ENCODE measurements at places on chromosomes 4 and X.

DNA sequence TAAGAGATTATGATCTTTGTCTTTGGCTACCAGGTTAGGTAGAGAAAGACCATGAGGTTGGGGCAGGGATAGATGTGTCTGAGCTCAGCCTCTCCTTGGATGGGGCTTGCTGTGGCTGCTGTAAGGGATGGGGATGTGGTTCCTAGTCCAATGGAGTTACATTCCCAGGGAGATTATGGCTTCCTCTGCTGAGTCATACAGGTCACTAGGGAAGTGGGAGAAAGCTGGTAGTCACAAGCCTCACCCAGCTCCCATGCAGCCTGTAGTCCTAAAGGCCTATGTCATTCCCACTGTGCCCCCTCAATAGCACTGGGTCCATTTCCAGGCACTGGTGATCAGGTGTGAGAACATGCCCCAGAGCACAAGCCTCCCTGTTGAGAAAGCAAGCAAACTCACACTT, 70.6 kb upstream of the CENPE start:
- DNase-seq, result no peak

DNA sequence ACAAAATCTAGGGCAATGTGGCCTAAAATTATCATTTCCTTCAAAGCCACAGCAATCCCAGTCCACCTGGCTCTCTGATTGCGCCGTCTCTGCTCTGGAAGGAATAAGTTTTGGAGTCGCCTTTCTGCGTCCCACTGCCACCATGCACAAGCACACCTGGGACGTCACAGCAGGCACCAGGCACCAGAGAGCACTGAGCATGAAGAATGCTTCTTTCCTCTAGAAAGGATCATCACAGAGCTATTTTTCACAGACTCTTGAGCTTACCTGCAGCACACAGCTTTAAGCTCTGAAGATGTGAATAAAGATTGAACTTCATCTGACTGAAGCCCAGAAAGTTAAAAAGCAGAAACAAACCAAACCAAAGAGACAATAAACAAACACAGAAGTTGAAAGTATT, 170.0 kb upstream of the PPARGC1A start:
- DNase-seq, result no peak

GRCh38 chrX:10112510-10112909, 44.3 kb upstream of the CLCN4 start:
- no peak for DNase-seq

GRCh38 chr4:136526517-136526916, 1005.8 kb downstream of the PCDH18 start:
- no peak for DNase-seq

GRCh38 chrX:40272141-40272540, 174.4 kb upstream of the BCOR start:
- DNase-seq, result no peak

GRCh38 chr4:26813698-26814097, 46.9 kb upstream of the STIM2 start:
- no peak for DNase-seq

GRCh38 chr4:94880956-94881355, 123.2 kb downstream of the BMPR1B start:
- DNase-seq, result no peak

GRCh38 chr4:159735281-159736207, 632.7 kb downstream of the RAPGEF2 start:
- no peak for DNase-seq

DNA sequence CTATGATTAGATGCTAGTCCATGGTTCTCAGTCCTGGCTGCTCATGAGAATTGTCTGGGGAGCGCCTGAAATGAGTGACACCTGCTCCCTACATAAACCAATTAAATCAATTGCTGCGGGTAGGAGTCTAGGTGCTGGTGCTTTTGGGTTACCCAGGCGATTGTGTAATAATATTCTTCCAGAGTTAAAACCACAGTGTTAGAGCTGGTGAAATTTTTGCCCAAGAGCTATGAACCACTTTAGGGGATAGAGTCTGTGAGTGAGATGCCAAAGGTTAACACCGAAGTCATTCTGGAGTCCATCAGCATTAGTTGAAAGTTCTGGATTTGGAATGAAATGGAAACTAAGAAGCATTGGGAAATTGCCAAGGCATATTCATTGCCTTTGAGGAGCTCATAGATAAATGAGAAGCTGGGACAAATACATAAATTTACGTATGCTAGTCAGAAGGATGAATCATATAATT, 15.3 kb downstream of the PDK3 start:
- no peak for DNase-seq

GRCh38 chr4:123984886-123985285, 588.3 kb downstream of the SPRY1 start:
- no peak for DNase-seq

GRCh38 chr4:77310931-77311330, 153.9 kb downstream of the CCNG2 start:
- no peak for DNase-seq

GRCh38 chr4:7073526-7074390, 5.9 kb upstream of the GRPEL1 start:
- DNase-seq, result peak; percentile 71

- DNase-seq, result no peak
Observed at GRCh38 chr4:137661693-137662092, 129.4 kb upstream of the PCDH18 start.

DNA sequence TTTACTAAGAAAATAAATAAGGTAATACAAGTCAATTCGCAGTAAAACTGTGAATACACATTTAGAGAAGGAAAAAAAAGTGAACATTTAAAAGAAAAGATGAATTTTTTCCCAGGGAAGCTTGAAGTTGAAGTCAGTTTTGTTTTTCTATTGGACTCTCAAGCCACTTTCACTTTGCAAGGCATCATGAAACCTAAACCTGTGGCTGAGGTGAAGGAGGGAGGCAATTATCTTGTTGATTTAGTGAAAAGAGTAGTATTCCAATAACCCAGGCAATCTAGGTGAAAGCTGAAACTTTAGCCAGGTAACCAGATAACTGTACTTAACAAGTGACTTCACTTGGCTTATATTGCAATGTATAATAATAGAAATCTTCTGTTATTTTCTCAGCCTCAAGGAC, 138.6 kb downstream of the HDX start:
- DNase-seq, result no peak

GRCh38 chrX:104668550-104668949, 102.6 kb downstream of the IL1RAPL2 start:
- DNase-seq, result peak; percentile 25

DNA sequence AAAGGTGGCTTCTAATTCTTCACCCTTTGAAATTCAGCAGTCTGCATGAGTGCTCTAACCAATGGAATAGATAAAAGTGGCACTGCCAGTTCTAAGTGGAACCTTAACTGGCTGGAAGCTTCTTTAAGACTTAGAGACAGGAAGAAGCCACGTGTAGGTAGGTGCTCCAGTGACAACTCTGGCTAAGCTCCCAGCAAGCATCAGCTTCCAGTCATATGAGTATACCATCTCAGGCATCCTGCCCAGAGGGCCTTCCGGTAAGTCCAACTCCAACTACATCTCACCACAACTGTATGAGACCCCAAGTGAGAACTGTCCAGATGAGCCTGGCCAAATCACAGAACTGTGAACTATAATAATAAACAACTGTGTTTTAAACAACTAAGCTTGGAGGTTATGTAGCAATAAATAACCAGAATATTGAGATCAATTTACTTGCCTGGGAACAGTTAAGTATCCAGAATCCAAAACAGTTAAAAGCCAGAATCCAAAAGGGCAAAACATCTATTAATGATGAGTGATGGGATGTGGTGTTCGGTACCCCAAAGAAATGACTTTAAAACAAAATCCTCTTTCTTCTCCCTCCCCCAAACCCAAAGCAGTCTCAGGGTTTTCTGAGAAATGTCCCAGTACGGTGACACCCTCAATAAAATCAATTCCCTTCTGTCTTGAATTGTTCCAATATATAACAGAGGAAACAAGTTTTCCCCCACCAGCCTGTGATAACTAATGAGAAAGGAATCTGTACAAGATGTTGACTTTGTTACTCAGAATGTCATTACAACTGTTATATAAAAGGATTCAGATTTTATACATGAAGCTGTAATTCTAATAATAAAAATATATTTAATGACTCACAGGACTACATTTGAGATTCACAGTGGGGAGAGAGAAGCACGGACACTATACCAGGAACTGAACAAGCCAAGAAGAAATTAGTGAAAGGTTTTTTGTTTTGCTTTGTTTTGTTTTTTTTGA, 4.2 kb downstream of the TSPAN5 start:
- DNase-seq, result no peak

DNA sequence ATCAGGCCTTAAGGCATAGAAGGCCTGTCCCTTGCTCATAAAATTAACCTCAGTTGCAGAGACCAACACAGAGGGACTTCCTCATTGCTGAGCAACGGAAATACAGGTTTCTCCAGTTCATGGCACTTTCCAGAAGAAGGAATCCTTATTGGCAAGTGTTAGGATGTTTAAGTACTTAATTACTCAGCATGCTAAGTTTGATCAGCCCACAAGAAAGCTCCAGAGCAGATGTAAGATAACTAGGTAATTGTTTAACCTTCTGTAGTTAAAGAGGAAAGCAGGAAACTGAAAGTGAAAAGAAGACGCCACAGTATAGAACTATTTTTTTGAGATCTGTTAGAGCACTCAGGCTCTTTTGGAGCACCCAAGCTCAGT, 33.5 kb downstream of the SMS start:
- DNase-seq, result no peak

GRCh38 chrX:15675490-15675921, 10.9 kb upstream of the CLTRN start:
- peak; percentile 88 for DNase-seq

DNA sequence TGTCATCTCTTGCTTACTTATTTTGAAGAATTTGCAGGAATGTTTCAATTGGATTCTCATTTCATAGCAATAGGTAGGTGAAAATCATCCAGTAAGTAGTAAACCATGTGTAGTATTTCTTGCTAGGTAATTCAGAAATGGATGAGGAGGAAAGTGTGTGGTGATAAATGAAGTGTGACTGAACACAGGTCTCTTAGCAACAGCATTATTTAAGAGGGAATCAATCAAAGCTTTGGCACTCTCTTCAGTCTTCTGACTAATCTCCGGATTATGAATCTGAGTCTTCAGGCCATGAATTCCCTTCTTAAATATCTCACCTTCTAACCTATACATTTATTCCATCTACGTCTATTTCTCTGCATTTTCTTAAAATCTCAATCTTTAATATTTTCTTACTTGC, 55.8 kb upstream of the ARHGAP24 start:
- no peak for DNase-seq

- DNase-seq, result no peak
Observed at GRCh38 chrX:79556800-79557199, 189.7 kb upstream of the ITM2A start.

- DNase-seq, result peak; percentile 69
Observed at GRCh38 chr4:119521268-119521667, 107.3 kb downstream of the PDE5A start.

DNA sequence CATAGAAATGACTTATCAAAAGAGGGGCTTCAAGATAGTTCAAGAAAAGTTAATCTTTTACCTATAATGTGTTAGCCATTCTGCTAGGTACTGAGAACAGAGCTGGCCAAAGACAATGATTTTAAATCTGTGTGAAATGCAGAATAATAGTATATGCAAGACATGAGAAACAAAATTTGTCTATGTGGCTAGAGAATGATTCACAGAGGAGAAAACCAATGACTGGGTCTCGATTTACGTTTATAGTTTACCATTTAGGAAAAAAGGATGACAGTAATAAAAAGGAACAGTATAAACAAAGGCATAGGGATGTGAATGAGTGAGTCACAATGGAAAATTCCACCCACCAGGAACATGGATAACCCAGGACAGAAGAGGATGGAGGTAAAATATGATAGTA, 31.9 kb downstream of the NPFFR2 start:
- no peak for DNase-seq

DNA sequence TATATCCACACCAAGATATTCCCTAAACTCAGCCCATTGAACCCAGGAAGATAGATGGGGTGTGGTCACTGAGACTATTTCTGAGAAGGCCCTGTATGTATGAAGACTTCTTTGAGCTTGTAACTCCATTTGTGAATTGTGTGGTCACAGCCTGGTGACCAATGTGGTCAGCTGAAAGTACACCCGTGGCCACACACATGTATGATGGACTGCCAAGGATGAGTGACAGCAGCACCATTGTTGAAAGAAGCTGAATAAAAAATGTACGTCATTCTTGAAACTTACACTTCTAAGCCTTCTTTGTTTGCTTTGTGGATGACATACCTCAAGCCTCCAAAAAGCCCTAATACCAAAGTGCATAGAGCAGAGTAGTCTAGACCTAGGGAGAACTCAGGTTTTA, 581.4 kb downstream of the RAB28 start:
- peak; percentile 7 for DNase-seq

- DNase-seq, result no peak
Observed at GRCh38 chr4:26056406-26056805, 142.4 kb downstream of the SMIM20 start.

DNA sequence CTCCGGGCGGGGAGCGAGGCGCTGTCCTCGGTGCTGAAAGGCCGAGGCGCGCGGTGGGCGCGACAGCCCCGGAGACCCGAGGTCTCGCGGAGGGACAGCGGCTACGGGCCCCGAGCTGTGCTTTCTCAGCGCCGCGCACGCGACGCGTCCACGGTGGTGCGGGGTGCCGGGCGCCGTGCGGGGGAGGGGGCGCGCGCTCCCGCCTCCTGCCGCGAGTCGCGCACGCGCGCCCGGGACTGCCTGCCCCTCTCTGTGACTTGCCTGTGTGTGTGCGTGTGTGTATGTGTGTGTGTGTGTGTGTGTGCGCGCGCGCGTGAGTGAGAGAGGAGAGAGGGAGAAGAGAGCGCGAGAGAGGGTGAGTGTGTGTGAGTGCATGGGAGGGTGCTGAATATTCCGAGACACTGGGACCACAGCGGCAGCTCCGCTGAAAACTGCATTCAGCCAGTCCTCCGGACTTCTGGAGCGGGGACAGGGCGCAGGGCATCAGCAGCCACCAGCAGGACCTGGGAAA, at the start of gene GRIA2:
GRIA2 (plus strand) TSS at position 358 of the 511 bp plus-strand sequence. CDS start 315 bp downstream, outside the sequence.
- DNase-seq, result no peak

Data from SW480 (cell line).